Gastrocnemius medialis (tissue), 4 donors: ENCODE measurements at places on chromosomes 5 and 9. TPM values are rescaled to one million over a fixed set of nuclear protein-coding genes. Genes with fewer than 3 reads are reported as not detected.

GPR151 gene
- not detected for total RNA-seq

NR3C1 gene
- 79.1 TPM for total RNA-seq

SLC6A3 gene
- total RNA-seq = not detected

PRUNE2 gene
- 1.6 TPM for total RNA-seq

LCN15 gene
- total RNA-seq = not detected

PTBP3 gene
- 9.9 TPM for total RNA-seq

GRCh38 chr9:34098307-34098706 is 28.2 kb downstream of the DCAF12 start:
- DNase-seq = no peak
- H3K4me1 ChIP-seq = no peaks in the 10 kb centered on the region
- no peaks in the 10 kb centered on the region for H3K27me3 ChIP-seq
- H3K27ac ChIP-seq = no peak overlapping the region
- H3K4me3 ChIP-seq = no peak overlapping the region

GRCh38 chr9:90176901-90177300 is 465.7 kb downstream of the DIRAS2 start:
- H3K27ac ChIP-seq = no peak overlapping the region
- no peaks in the 10 kb centered on the region for H3K4me1 ChIP-seq
- no peak for DNase-seq
- H3K27me3 ChIP-seq = no peaks in the 10 kb centered on the region

DNA sequence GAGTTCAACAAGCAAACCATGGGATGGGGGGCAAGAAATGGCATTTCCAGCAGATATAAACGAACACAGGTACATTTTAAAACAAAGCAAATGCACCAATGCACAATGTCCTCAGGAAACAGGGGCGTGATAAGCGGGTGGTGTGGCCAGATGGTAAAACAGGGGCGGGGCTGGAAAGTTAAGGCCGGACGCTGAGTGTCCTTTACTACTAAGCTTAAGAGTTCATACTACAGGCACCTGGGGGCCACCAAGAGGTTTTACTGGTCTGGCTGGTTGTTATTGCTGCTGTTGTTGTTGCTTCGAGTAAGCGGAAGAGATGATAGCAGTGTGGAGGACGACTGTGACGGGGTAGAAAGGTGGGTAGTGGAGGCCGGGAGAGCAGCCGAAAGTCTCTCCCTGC is 99.8 kb downstream of the ATPSCKMT start:
- H3K4me3 ChIP-seq = no peak overlapping the region
- H3K27me3 ChIP-seq = no peaks in the 10 kb centered on the region
- H3K4me1 ChIP-seq = no peaks in the 10 kb centered on the region
- DNase-seq = no peak
- no peak overlapping the region for H3K27ac ChIP-seq

DNA sequence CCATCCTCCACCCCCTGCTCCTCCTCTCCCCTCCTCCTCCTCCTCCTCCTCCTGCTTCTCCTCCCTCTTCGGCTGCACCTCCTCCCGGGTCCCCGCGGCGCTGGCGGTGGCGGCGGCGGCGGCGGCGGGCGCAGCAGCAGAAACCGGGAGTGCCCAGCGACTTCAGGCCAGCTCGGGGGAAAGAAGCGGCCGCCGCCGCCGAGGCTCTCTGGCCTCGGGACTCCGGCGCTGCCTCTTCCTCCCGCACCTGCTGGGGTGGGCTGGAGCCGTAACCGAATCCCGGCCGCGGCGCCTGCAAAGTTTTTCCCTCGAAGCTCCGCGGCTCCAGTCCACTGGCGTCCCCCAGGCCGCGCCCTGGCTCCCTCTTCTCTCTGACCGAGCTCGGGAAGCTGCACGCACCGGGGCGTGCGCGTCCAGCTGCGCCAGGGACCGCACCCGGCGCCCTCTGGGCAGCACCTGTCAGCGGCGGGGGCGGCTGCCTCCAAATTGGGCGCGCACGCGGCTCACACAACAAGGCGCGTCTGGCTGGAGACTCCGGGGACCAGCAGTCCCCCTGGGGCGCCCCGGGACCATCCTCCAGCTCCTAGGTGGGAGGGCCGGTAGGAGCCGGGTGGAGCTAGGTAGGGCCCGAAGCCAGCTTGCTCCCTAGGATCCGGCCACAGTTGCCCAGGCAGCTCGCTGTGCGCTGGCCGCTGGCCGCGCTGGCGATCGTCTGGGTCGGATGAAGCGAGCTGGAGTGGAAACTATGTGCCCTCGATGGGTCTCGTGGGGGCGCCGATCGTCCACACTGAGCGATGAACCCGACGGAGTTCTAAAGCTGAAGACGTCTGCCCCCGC is at the start of gene MCTP1:
MCTP1 (minus strand) TSS at position 523 of the 837 bp plus-strand sequence.
- H3K36me3 ChIP-seq = no peaks in the 10 kb centered on the region
- peaks cover 57% of the 10 kb centered on the region for H3K27me3 ChIP-seq
- no peak for DNase-seq
- peak within 1 kb of the TSS; percentile 47 for H3K4me3 ChIP-seq

DNA sequence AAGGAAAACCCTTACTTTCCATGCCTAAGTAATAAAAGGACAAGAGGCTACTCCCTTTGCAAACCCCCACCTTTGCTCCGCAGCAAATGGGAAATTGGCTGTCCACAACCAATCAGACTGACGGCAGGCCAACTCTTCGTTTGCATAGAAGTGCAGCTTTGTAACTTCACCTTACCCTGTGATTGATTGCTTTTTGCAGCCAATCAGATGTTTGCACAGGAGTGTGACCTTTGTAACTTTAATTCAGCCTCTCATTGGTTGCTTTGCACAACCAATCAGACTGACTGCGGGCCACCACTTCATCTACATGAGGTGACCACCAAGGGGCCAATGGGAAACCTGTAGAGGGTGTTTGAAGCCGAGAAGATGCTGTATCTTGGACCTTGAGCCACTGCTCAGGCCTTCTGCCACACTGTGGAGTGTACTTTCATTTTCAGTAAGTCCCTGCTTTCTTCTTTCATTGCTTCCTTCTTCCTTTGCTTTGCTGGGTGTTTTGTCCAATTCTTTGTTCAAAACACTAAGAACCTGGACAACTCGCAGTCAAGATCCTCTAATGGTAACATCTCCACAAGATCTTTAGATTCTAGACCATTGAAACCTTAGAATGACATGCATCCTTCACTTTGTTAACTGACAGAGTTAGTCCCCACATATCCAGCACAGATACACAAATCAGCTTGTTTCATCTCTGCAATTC is 51.3 kb upstream of the FREM1 start:
- no peaks in the 10 kb centered on the region for H3K27me3 ChIP-seq
- no peaks in the 10 kb centered on the region for H3K36me3 ChIP-seq
- no peak for DNase-seq
- H3K27ac ChIP-seq = no peak overlapping the region
- no peak overlapping the region for H3K4me3 ChIP-seq

DNA sequence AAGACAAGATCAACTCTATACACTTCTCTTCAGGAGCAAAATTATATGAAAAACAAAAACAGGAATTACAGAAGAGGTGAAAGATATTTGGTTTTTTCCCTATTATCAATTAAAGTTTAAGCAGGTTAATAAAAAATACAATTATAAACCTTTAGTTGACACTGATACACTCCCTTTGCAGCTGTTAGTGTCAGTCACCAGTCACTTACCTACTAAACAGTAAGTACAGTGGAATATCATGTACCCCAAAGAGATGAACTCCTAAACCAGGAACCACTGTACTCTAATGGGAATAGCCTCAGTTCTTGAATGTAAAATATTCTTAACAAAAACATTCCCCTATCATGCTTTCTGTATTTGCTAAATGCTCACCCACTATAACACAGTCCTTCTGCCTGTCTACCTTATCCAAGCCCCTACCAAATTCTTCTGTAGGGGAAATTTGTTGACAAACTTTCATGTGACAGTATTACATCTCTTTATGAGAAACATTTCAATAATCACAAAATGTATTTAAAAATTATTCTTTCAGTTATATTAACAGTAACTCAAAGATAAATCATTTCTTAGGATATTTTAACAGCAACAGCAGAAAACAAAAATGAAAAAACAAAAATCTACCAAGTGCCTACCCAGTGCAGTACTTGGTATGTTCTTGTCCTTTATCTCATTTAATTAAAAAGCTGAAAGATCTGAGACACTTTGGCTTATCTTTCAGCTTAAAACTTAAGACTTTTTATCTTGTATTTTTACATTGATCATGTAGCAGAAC is 212.8 kb downstream of the MLLT3 start:
- H3K36me3 ChIP-seq = no peaks in the 10 kb centered on the region
- no peaks in the 10 kb centered on the region for H3K27me3 ChIP-seq
- H3K4me3 ChIP-seq = no peak overlapping the region

- DNase-seq = no peak
- no peak overlapping the region for H3K4me3 ChIP-seq
- no peak overlapping the region for H3K27ac ChIP-seq
- H3K27me3 ChIP-seq = no peaks in the 10 kb centered on the region
These were observed 471.2 kb upstream of the ACTBL2 start for GRCh38 chr5:57953792-57954191.
